ENCODE measurements at places on chromosomes 16 and 17. TPM values are rescaled to one million over a fixed set of nuclear protein-coding genes. Genes with fewer than 3 reads are reported as not detected.
A peak's percentile ranks its signal among the peaks of the same experiment; 100 is the strongest.

GRCh38 chr17:43467981-43468581 is 15.7 kb upstream of the DHX8 start:
- DNase-seq, result peak; percentile 57

- no peak for DNase-seq
These were observed 1.1 kb downstream of the EZH1 start for GRCh38 chr17:42743595-42744282.

GRCh38 chr16:67129422-67129821 is 19.7 kb downstream of the PHAF1 start:
- DNase-seq, result no peak

- no peak for DNase-seq
These were observed 23.0 kb downstream of the CARHSP1 start for GRCh38 chr16:8845699-8846298.

GRCh38 chr16:49441366-49441780 is 67.8 kb downstream of the C16orf78 start:
- peak; percentile 47 for DNase-seq

GRCh38 chr16:84782846-84783245 is 36.9 kb upstream of the CRISPLD2 start:
- no peak for DNase-seq

- no peak for DNase-seq
These were observed 122.7 kb downstream of the FTO start for GRCh38 chr16:53826658-53827057.

DNA sequence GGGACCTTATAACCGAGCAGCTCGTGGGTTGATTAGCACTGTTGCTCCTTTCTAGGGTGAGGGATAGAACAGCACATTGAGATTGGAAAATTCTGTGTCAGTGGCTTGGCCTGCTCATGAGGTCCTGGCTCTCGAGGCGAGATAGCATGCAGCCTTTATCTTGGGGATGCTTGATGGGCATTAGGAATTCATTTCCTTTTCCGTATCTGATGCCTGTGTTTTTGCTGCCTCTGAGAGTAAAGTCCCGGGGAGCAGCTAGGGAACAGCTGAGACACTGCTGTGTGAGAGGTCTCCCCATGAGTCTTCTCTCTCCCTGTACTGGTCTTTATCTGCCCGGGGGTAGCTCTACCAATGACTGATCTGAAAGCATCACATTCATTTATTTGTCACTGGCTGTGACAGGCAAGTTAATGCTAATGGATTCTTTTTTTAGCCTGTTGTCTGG is 14.5 kb downstream of the MSI2 start:
- DNase-seq, result peak; percentile 43

GRCh38 chr16:66592814-66593213 is 11.7 kb upstream of the CMTM3 start:
- DNase-seq, result no peak

- DNase-seq, result no peak
These were observed 522.5 kb upstream of the CDH5 start for GRCh38 chr16:65843941-65844340.

DNA sequence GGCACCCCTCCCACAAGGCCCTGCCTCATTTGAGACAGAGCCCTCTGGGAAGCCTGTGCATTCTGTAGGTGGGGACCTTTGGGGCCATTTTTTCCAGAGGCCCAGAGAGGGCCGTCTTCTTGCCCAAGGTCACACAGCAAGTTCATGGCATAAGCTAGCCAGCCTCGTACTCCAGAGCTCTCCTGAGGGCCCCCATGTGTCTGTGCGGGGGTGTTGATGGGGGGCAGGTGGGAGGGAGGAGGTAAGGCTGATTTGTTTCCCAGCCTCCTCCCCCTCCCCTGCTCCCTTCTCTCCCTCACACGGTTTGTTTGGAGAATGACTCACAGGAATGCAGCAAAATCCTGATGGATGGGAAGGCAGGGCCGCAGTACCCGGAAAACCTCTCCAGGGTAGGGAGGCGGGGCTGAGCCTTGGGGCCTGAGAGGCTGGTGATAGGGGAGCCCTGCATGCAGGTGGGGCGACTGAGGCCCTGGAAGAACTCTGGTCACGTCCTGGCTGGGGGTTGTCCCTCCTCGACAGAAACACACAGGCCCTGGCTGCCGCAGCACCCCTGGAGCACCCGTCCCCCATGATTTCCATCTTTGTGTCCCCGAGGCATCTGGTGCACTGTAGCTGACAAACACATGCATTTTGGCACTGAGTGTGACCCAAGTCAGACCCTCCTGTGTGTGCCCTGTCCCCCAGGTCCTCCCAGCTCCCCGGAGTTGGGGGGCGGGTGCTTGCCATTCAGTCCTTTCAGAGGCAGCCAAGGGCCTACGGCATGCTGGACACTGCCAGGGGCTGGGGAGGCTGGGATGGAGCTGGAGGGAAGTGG is 29.7 kb downstream of the RAI1 start:
- DNase-seq, result peak; percentile 95

GRCh38 chr17:21375162-21375560 is 996 bp upstream of the KCNJ12 start:
- peak; percentile 19 for DNase-seq

DNA sequence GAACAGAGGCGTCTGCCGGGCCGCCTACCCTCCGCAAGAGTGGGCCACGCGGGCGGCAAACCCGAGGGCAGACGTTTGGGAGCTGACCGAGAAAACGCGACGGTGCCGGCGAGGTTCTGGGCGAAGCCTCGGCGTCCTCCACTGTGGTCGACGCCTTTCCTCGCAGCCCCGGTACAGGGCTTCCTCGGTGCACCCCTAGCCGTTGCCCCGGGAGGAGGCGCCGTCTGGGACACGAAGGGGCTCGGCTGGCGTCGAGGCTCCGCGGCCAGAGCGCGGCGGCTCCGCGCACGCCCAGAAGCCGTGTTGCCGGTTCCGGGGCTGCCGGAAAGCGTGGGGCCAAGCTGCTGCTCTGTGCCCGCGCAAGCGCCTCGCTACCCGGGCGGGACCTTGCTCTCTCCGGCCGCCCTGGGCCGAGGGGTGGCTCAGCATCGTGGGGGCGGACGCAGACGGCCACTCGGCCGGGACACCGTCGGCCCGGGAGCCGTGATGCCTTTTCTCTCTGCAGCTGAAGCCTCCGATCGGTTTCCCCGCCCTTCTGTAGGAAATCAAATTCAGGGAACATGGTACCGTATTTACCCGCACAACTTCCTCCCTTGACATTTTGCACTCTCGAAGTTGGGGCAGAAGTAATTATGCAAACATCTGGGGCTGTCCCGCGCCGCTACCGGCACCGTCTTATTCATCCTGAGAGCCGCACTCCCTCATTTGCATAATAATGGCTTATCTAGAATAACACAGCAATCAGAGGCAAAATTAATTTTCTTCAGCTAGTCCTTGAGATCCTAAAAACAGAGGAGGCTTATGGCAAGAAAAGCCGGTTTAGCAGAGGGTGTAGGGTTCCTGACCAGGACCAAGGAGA is 7.3 kb upstream of the CBX8 start:
- DNase-seq, result no peak

DNA sequence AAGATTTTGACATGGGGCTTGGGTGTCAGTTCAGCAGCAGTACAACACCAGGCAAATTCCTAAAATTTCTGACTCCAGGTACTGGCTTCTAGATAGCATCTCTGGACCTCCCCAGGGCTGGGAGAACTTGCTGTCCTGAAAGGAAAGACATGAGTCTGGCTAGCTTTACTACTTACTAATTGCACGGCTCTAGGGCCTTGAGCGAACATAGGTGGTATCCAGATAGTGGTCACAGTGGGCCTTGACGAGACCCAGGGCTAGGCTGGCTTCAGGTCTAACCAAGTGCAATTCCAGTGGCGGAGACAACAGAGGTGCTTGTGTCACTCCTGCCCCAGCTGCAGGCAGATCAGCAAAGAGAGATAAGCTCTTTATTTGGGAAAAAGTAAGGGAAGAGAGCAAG is 16.4 kb upstream of the SLC13A5 start:
- no peak for DNase-seq

DNA sequence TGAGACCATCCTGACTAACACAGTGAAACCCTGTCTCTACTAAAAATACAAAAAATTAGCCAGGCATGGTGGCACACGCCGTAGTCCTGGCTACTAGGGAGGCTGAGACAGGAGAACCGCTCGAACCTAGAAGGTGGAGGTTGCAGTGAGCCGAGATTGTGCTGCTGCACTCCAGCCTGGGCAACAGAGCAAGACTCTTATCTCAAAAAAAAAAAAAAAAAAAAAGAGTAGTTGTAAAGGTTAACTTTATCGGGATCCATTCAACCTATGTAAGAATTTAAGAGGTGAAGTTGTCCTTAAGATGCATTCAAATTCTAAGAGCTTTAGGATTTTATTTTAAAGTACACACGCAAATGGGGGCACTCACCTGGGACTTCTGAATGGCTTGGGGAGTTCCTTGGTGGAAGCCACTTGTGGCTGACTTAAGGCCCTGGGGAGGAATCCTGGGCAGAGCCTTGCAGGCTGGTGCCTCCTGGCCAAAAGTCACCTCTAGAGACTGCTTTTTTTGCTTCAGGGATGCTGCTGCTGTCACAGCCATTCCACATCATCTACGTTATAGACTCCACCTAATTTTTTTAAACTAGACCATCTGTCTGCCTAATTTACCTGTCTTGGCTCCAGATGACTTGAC is 3.3 kb downstream of the CTCF start:
- DNase-seq, result no peak

GRCh38 chr17:72122010-72122764 is 1.4 kb downstream of the SOX9 start:
- DNase-seq, result peak; percentile 24

GRCh38 chr17:8438441-8438840 is 2.8 kb downstream of the NDEL1 start:
- DNase-seq, result no peak

GRCh38 chr17:30340801-30341356 is 7.0 kb upstream of the TMIGD1 start:
- DNase-seq, result no peak

DNA sequence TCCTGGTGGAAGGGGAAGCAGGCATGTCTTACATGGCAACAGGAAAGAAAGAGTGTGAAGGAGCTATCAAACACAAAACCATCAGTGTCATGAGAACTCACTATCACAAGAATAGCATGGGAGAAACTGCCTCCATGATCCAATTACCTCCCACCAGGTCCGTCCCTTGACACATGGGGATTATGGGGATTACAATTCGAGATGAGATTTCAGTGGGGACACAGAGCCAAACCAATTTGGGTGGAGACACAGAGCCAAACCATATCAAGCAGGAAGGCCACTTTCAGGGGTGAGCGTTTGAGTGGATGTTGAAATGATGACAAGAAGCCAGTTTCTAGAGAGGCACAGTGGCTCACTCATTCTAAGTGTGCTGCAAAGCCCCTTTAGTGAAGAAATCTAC is 143.8 kb downstream of the CPPED1 start:
- no peak for DNase-seq

- DNase-seq, result no peak
These were observed 32.7 kb downstream of the SOX8 start for GRCh38 chr16:1014221-1014620.

- DNase-seq, result no peak
These were observed 149.4 kb downstream of the RBFOX1 start for GRCh38 chr16:7482032-7482431.

DNA sequence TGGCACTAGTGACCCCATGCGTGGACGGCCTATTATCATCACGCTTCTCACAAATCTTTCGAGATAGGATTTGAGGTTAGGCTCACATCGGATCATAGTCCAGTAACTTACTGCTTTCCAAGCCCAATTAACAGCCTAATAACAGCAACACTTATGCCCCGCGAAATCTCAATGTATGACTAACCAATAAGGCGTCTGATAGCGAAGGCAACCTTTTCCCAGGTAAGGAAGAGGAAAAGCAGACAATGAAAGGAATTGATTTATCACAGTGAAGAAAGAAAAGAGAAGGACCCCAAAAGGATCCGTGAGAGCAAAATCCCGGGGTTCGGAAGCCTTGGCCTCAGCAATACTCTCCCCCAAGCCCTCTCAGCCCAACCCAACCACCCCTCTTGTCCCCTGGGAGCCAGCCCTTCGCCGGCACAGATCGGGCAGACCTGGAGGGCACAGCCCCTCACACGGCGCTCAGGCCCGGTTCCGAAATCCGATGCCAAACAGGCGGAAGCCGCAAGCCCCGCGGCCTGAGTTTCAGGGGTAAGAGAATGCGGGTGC is 534 bp downstream of the GPATCH8 start:
- peak; percentile 25 for DNase-seq

DNA sequence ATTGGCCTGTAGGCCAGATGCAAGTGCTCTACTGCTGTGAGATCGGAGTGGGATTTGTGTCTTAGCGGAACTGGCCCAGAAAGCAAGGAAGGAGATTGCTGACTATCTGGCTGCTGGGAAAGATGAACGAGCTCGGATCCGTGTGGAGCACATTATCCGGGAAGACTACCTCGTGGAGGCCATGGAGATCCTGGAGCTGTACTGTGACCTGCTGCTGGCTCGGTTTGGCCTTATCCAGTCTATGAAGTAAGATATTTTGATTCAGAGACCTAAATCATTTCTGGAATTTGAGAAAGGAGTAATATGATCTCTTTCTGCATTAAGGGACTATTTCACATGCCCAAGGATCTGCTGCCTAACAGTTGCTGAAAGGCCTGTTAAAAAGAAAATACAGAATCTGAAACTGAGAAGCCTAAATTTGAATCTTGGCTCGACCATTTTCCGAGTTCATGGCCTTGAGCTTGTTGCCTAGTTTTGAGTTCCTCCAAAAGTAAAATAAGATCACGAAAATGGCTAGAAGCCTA is 21.1 kb downstream of the IST1 start:
- no peak for DNase-seq

- DNase-seq, result no peak
These were observed 19.6 kb downstream of the BEAN1 start for GRCh38 chr16:66446737-66447136.

SYCE1L gene
- not detected for total RNA-seq

CTRL gene
- 0.48 TPM for total RNA-seq

CD300LG gene
- not detected for total RNA-seq

ARHGAP44 gene
- total RNA-seq, result 2.9 TPM

KRTAP4-9 gene
- not detected for total RNA-seq

VASN gene
- total RNA-seq, result 57.3 TPM

KCNG4 gene
- total RNA-seq, result 0.72 TPM

SMIM36 gene
- 1.9 TPM for total RNA-seq

SLC6A4 gene
- total RNA-seq, result 1.2 TPM

EVPLL gene
- 0.24 TPM for total RNA-seq

KRT24 gene
- total RNA-seq, result 6.3 TPM

TPSAB1 gene
- total RNA-seq, result 8.9 TPM

AANAT gene
- not detected for total RNA-seq

CES1 gene
- 23.4 TPM for total RNA-seq
